ENCODE measurements at places on chromosomes 5 and 9. TPM values are rescaled to one million over a fixed set of nuclear protein-coding genes. Genes with fewer than 3 reads are reported as not detected.

EFNA5 gene
- 0.32 TPM for total RNA-seq

TRIM7 gene
- total RNA-seq, result 3.9 TPM

GRCh38 chr9:112605963-112606699, 111.8 kb downstream of the INIP start:
- H3K4me1 ChIP-seq, result peaks cover 10% of the 10 kb centered on the region
- no peaks in the 10 kb centered on the region for H3K27me3 ChIP-seq
- no peak overlapping the region for H3K4me3 ChIP-seq
- H3K27ac ChIP-seq, result no peak overlapping the region
- DNase-seq, result no peak

DNA sequence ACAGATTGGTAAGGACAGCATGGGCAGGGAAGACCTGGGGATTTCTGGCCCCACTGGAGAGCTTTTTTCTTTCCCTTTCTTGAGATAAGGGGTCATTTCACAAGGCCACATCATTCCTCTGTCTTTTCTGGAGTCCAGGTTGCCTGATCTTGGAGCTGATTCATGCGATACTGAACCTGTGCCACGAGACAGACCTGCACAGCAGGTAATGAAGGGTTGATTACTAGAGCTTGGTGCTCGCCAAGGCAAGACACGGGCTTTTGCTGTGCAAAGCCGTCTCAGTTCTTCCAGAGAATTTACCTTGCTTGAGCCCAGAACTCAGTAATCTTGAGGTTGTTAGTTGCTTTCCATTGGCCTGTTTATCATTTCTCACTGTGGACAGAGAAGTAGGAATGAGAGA, 39.2 kb downstream of the NUP188 start:
- H3K27ac ChIP-seq, result peak overlapping the region; percentile 10
- no peaks in the 10 kb centered on the region for H3K27me3 ChIP-seq
- no peak overlapping the region for H3K4me3 ChIP-seq
- no peak for DNase-seq

DNA sequence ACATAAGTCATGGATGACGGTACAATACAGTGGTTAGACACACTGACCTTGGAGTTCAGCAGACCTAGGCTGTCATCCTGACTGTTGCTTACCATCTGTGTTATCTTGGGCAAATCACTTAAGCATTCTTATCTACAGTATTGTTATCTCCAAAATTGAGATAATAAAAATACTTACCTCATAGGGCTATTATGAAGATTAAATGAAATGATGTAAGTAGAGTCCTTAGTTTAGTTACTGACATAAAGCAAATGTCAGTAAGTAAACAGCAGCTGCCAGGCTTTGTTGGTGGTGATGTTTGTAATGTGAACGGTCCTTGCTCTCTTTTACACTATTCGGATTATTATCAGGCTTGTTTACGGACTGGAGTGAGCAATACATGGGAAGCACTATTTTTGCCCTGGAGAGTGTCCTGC, 107.3 kb upstream of the DPYSL3 start:
- H3K36me3 ChIP-seq, result no peaks in the 10 kb centered on the region
- H3K27me3 ChIP-seq, result no peaks in the 10 kb centered on the region
- DNase-seq, result no peak
- H3K4me3 ChIP-seq, result no peak overlapping the region

GRCh38 chr5:143343042-143343441, 60.4 kb downstream of the NR3C1 start:
- H3K27ac ChIP-seq, result no peak overlapping the region
- H3K36me3 ChIP-seq, result peaks cover 42% of the 10 kb centered on the region
- H3K4me3 ChIP-seq, result no peak overlapping the region
- DNase-seq, result no peak

DNA sequence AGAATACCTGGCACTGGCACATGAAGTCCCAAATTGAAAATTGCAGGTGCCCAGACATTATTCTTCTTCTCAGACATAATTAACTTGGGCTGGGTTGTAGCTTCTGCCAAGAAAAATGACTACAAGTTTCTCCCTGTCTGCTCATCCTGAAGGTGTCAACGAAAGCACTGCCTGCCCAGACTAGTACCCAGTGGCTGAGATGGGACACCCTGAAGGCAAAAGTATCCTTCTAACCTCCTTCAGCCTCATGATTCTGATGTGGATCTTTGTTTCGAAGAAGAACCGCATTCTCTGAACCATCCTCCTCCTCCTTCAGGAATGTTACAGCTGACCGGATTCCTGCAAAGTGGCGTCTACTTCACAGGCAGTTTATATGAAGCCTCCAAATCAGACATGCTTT, 161.1 kb upstream of the FST start:
- H3K27ac ChIP-seq, result no peak overlapping the region
- H3K27me3 ChIP-seq, result no peaks in the 10 kb centered on the region
- no peaks in the 10 kb centered on the region for H3K36me3 ChIP-seq
- H3K4me1 ChIP-seq, result no peaks in the 10 kb centered on the region

SLC28A3 gene
- 0.37 TPM for total RNA-seq

DNA sequence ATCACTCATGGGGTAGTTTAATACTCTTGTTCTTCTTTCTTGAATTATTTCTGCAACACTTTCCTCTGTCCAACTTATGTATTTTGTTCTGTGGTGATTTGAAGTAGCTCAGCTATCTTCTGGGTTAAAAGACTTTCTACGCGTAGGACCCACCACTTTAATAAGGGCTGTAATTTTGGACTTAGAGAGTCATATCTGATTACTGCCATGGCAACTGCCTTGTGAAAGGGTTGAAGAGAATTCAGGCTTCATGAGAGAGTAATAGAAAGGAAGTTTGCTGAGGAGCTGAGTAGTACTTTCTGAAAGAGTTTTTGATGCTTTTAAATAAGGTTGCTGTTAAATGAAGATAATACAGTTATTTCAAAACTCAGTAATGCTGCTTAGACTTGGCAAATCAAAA, 89.5 kb downstream of the TLE4 start:
- peaks cover 13% of the 10 kb centered on the region for H3K36me3 ChIP-seq
- H3K27ac ChIP-seq, result no peak overlapping the region
- H3K27me3 ChIP-seq, result no peaks in the 10 kb centered on the region
- H3K4me3 ChIP-seq, result no peak overlapping the region
- peaks cover 19% of the 10 kb centered on the region for H3K4me1 ChIP-seq

TEX48 gene
- 0.68 TPM for total RNA-seq

- H3K27me3 ChIP-seq, result no peaks in the 10 kb centered on the region
- no peak for DNase-seq
- no peak overlapping the region for H3K4me3 ChIP-seq
- H3K36me3 ChIP-seq, result no peaks in the 10 kb centered on the region
- no peak overlapping the region for H3K27ac ChIP-seq
- H3K4me1 ChIP-seq, result no peaks in the 10 kb centered on the region
These were observed 594.1 kb upstream of the FTMT start for GRCh38 chr5:121257621-121258020.

TSSK1B gene
- not detected for total RNA-seq

DNA sequence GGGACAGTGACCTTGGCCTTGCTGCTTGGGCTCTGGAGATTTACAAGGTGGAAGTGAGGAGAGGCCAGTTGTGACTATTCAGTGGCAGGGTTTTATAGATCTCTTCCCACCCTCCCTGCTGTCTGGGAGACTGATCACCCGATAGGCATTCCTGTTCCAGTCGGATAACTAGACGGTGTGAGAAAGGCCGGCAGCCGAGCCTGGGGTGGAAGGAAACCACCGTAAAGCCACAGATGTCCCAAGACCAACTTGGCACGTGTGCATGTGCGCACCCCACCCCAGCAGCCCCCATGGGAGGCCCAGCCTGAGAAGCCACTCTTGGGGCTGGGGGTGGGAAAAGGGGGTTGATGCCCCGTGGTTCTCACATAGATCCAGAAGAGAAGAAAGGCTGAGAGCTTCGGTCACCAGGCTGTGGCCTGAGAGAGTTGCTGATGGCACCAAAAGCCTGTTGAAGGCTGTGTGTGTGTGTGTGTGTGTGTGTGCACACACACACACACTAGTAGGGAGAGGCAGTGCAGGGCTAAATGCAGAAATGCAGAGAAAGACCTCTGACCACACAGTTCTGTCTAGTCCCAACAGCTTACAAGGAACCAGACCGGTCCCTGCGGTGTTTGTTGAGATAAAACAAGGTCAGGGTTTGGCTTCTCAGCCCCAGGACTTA, 225.8 kb downstream of the FANCC start:
- H3K27ac ChIP-seq, result no peak overlapping the region
- H3K4me1 ChIP-seq, result peaks cover 7% of the 10 kb centered on the region
- peaks cover 4% of the 10 kb centered on the region for H3K36me3 ChIP-seq
- no peak for DNase-seq

GRCh38 chr5:33299621-33300208, 141.1 kb upstream of the TARS1 start:
- no peak overlapping the region for H3K27ac ChIP-seq
- H3K4me3 ChIP-seq, result no peak overlapping the region
- peaks cover 5% of the 10 kb centered on the region for H3K4me1 ChIP-seq
- H3K27me3 ChIP-seq, result no peaks in the 10 kb centered on the region

PBX3 gene
- 21.4 TPM for total RNA-seq

GALNT12 gene
- 2.3 TPM for total RNA-seq

BTNL8 gene
- 0.18 TPM for total RNA-seq

PCDHB8 gene
- total RNA-seq, result not detected

- no peak overlapping the region for H3K4me3 ChIP-seq
- H3K27ac ChIP-seq, result no peak overlapping the region
- no peaks in the 10 kb centered on the region for H3K27me3 ChIP-seq
- no peak for DNase-seq
- no peaks in the 10 kb centered on the region for H3K4me1 ChIP-seq
These were observed 238.1 kb downstream of the ACTL7B start for GRCh38 chr9:108617676-108618075.

- H3K4me3 ChIP-seq, result no peak overlapping the region
- no peak overlapping the region for H3K27ac ChIP-seq
- no peaks in the 10 kb centered on the region for H3K4me1 ChIP-seq
- no peak for DNase-seq
These were observed 17.5 kb downstream of the IL9 start for GRCh38 chr5:135878156-135878620.

NIPAL4 gene
- 2.1 TPM for total RNA-seq

SCAI gene
- total RNA-seq, result 15.9 TPM

UQCRQ gene
- total RNA-seq, result 412 TPM

GRCh38 chr5:137218471-137218870, 280.7 kb downstream of the SPOCK1 start:
- no peak for DNase-seq
- H3K27ac ChIP-seq, result no peak overlapping the region
- H3K36me3 ChIP-seq, result no peaks in the 10 kb centered on the region
- H3K4me3 ChIP-seq, result no peak overlapping the region
- no peaks in the 10 kb centered on the region for H3K4me1 ChIP-seq

SPINK7 gene
- total RNA-seq, result not detected

GRCh38 chr5:112202694-112203093, 216.4 kb downstream of the EPB41L4A start:
- no peak overlapping the region for H3K27ac ChIP-seq
- H3K4me1 ChIP-seq, result no peaks in the 10 kb centered on the region
- H3K36me3 ChIP-seq, result no peaks in the 10 kb centered on the region
- peaks cover 22% of the 10 kb centered on the region for H3K27me3 ChIP-seq
- H3K4me3 ChIP-seq, result no peak overlapping the region

NDUFS4 gene
- total RNA-seq, result 53.7 TPM

DNA sequence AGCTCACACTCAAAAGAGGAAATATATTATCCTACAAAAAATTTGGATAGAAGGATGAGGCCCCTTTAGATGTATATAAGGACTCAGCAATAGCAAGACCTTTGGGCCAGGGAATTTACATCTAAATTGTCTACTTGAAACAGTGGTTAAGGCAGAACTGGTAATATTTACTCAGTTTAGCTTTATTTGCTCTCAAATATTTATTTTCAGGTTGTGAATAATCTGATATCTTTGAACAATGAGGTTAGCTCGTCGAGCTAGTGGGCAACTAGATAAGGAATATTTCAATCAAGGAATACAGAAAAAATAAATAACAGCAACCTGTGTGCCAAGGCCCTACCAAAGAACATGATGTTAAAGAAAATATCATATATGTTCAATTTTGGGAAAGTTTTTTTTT, 966.3 kb downstream of the DTWD2 start:
- H3K27me3 ChIP-seq, result no peaks in the 10 kb centered on the region
- DNase-seq, result no peak
- H3K4me1 ChIP-seq, result no peaks in the 10 kb centered on the region
- H3K36me3 ChIP-seq, result no peaks in the 10 kb centered on the region
- H3K4me3 ChIP-seq, result no peak overlapping the region

- H3K36me3 ChIP-seq, result no peaks in the 10 kb centered on the region
- no peak overlapping the region for H3K4me3 ChIP-seq
- DNase-seq, result no peak
- H3K27ac ChIP-seq, result no peak overlapping the region
These were observed 250.4 kb downstream of the EBF1 start for GRCh38 chr5:158849219-158849791.

GRCh38 chr9:27572061-27572460, 1.2 kb downstream of the C9orf72 start:
- peak overlapping the region; percentile 86 for H3K4me3 ChIP-seq
- no peaks in the 10 kb centered on the region for H3K27me3 ChIP-seq
- H3K36me3 ChIP-seq, result no peaks in the 10 kb centered on the region

GFPT2 gene
- not detected for total RNA-seq

PARP8 gene
- 22.2 TPM for total RNA-seq

- no peaks in the 10 kb centered on the region for H3K4me1 ChIP-seq
- H3K27ac ChIP-seq, result no peak overlapping the region
- H3K36me3 ChIP-seq, result no peaks in the 10 kb centered on the region
- H3K4me3 ChIP-seq, result no peak overlapping the region
- DNase-seq, result no peak
These were observed 264.5 kb upstream of the PRR16 start for GRCh38 chr5:120199559-120199958.

PCDHB12 gene
- total RNA-seq, result not detected

IGFBPL1 gene
- total RNA-seq, result not detected

GRCh38 chr5:133967124-133967523, 1.3 kb downstream of the C5orf15 start:
- H3K27ac ChIP-seq, result peak overlapping the region; percentile 93
- H3K4me1 ChIP-seq, result peaks cover 52% of the 10 kb centered on the region
- H3K27me3 ChIP-seq, result no peaks in the 10 kb centered on the region
- peaks cover 63% of the 10 kb centered on the region for H3K36me3 ChIP-seq

GRCh38 chr9:134716067-134716466, 74.5 kb downstream of the COL5A1 start:
- H3K27ac ChIP-seq, result no peak overlapping the region
- no peaks in the 10 kb centered on the region for H3K4me1 ChIP-seq
- H3K4me3 ChIP-seq, result no peak overlapping the region

GRCh38 chr5:87300744-87301143, 33.1 kb downstream of the RASA1 start:
- peaks cover 69% of the 10 kb centered on the region for H3K36me3 ChIP-seq
- H3K27me3 ChIP-seq, result no peaks in the 10 kb centered on the region
- H3K4me3 ChIP-seq, result no peak overlapping the region
- no peak overlapping the region for H3K27ac ChIP-seq
- H3K4me1 ChIP-seq, result peaks cover 57% of the 10 kb centered on the region
- DNase-seq, result no peak

DNA sequence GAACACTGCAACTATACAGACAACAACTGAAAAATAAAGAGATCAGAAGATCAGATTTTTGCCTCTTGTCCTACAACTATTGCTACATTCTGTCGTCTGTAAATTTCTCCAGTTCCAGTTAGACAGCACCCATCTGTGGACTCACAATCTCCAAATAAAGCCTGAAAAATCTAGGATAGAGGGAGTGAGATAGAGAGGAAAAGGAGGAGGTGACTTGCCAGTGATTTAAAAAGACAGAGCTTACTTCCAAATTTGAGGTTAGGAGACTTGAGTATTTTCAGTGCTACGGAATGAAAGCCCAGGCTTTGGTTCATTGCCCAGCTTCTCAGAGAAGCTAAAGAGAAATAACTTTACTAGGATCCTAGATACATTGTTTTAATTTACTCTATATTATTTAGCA, 63.6 kb downstream of the PTCD2 start:
- H3K36me3 ChIP-seq, result no peaks in the 10 kb centered on the region
- H3K4me1 ChIP-seq, result no peaks in the 10 kb centered on the region
- no peak overlapping the region for H3K27ac ChIP-seq
- H3K27me3 ChIP-seq, result peaks cover 19% of the 10 kb centered on the region
